ENCODE measurements at places on chromosomes 12 and 14.

GRCh38 chr14:73403181-73403752, 55.1 kb downstream of the NUMB start:
- DNase-seq, result no peak

DNA sequence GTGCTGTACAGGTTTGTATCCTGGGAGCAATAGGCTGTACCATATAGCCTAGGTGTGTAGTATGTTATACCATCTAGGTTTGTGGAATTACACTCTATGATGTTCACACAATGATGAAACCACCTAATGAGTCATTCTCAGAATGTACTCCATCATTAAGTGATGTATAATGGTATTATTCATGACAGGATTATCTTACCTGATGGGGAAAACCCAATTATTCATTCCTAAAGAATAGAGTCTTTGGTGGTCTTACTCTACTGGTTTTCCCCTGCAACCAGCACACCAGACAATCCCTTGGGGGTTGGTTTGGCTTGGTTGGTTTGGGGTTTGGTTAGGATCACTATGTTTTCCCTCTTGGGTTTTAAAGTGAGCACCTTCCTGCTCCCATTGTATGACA, 12.6 kb upstream of the OR10P1 start:
- no peak for DNase-seq

- DNase-seq, result no peak
These were observed 78.7 kb downstream of the PRORP start for GRCh38 chr14:35201066-35201465.

GRCh38 chr12:121754836-121755235, 38.7 kb downstream of the RHOF start:
- no peak for DNase-seq

- no peak for DNase-seq
These were observed 2.7 kb downstream of the GPR65 start for GRCh38 chr14:88007608-88008007.

DNA sequence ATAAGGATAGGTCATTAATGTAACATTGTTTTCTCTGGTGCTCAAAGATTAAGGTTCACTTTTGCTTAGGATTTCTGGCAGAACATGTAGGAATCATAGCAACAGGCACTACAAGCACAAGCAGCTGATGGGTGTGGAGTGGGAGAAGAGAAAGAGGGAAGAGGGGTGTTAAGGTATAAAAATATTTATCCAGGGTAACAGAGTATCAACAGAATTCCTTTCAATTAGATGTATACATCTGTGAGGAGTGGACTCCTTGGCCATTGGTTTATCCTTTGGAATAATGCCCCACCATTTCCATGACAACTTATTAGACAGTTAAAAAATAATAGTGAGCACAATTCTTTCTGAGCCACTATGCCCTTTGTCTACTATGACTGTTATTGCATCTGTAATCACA, 388.3 kb upstream of the DDHD1 start:
- no peak for DNase-seq

DNA sequence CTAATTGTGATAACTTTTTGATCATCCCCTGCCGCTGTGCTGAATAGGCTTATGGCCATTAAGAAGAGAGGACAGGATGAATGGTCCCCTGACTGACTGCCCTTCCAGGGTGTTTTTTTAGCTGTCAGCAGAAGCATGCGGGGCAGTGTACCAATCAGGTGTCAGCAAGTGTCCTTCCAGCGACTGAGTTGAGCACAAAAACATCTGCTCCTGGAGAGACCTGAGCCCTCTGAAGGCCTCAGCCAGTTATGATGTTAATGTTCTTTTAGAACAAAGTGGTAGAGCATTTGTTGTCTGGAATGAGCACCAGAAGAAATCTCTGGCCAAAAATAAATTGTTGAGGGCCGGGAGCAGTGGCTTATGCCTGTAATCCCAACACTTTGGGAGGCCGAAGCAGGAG, 37.5 kb downstream of the P2RX7 start:
- DNase-seq, result no peak

DNA sequence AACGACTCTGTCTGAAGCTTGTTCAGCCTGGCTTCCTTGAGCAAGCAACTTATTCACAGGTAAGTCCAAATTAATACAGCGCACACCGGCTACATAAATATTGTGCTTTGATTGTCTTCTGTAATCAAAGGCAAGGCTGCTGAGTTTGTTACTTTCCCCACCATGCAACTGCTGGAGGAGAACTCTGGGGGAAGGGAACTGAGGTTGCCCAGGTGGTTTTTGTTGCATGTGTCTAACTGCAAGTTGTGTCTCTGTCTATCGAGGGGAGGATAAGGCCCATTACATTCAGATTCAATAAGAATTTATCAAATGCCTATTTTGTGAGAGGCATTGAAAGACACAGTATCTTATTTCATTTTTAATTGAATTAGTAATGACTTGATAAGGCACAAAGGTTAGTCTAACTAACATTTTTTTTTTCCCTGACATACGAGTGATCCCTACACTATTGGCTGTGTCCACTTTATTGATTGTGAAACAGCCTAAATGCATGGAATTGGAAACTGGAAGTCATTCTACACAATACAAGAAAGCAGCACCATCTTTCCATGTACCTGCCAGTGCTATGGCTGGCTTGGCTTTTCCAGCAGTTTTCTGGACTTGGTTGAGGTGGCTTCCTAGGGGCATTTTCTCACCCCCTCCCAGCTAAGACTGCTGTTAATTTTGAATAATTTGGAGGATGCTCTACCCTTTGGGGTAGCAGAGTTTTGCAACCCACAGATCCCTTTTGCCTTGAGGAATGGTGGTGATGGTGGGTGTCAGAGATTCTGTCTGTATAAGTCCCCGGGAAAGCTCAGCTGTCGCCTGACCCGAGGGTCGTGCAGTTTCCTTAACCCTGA, 951 bp upstream of the CHST11 start:
- no peak for DNase-seq

GRCh38 chr14:68535404-68536017, 257.4 kb downstream of the ZFP36L1 start:
- DNase-seq, result no peak

GRCh38 chr14:25699981-25700380, 650.0 kb upstream of the STXBP6 start:
- DNase-seq, result no peak

GRCh38 chr14:73402579-73402978, 55.8 kb downstream of the NUMB start:
- no peak for DNase-seq

DNA sequence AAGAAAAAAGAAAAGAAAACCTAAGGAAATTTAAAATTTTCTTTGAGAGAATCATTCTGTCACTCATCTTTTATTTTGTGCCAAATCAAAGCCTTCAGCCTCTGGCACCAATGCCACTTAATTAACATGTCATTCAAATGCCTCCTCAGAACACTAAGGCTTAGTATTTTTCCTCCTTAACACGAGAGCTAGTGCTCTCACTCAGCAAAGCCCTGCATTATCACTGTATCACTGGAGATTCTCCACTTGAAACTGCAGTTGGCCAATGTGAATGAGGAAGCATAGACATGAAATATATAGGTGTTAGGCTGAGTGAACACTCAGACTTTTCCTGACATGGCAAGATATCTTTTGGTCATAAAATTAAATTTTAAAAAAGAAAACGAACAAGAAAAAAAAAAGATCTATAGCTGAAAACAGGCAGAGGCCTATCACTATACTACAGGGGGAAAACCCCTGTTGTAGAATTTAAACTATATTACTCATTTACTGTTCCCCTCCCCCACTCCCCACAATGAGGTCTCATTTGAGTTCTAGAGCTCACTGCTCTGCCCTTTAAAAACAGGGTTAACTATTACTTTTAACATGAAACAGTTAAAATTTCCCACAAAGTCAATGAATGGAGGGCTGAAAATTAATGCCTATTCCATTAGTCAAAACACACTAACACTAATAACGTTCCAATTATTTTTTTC, 5.1 kb downstream of the MBIP start:
- no peak for DNase-seq
